ENCODE measurements at places on chromosomes 5 and 9.

GRCh38 chr5:90803876-90804275 lies 245.3 kb downstream of the ADGRV1 start:
- DNase-seq: no peak

DNA sequence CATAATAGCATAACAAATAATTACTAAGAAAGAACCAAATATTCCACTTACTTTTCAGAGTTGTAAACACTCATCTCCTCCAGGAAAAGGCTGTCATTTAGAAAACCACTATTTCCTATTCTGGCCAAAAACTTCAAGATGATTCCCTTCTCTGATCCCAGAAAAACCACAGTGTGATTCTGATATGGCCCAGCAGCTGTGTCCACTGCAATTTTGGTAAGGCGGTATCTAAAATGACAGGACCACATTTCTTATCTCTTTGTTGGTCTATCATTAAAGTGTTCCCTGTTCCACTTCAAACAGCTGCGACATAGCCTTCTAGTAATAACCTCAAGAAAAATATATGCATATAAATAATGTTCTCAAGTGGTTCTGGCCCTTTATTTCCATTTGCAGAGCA lies 96.1 kb downstream of the SEMA6A start:
- no peak for DNase-seq

DNA sequence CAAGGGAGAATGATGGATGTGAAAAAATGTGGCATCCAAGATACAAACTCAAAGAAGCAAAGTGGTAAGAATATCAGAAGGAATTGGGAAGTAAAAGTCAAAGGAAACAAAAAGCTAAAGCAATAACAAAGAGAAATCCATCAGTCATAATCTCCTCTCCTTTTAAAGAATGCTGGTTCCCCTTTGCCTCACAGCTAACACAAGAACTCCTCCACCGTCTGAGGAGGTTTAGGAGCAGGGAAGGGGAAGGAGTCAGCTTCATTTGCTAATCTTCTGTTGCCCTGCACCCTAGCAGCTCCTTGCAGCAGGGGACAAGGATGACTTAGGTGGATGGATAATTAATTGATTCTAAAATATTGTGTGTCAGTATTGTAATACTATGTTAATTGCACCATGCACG lies 16.4 kb downstream of the CD274 start:
- no peak for DNase-seq

DNA sequence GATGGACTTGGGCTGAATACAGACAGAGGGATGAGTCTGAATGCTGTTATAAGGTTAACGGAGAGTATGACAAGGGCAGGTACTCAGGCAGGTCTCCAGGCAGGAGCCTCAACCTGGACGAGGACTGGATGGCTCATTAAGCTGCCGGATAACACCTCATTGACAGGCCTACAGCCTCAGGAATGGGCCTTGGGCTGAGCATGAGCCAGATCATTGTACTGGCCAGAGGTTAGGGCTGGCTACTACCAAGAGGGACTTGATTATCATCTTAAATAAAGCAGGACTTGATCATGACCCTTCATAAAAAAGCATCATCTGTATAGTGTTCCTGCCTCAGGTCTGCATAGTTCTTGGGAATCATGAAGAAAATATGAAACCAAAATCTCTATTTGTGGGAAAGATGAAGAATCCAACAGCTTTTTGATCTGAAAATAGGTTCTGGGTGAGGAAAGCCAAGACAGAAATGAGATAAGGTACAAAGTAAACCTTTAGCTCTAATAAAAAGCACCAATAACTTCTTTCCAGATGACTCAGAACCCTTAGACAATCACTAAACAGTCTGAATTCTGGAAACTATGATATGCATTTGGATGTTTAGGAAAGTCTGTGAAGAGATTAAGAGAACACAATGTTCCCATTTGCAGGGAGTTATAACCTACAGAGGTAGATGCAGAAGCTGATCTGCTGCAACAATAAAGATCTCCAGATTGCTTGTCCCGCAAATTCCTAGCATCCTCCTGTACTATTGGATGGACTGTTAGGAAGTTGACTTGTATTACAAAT lies 343.1 kb downstream of the CTNND2 start:
- DNase-seq: no peak

DNA sequence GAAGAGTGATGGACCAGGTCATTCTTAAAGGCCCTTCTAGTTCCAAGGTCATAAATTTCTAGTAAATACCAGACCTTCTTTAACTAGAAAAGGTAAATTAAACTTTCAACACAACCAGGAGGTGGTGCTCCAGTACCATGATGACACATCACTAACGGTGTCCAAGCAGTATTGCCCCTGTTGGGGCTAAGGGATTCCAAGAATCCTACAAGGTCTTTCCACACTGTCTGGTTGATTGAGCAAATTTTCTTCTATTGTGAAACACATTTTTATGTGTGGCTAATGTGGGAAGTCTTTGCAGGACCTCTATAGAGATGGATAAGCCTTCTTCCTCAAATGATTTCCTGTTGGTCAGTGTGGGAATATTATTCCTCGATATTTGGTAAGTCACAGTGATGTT lies 459.6 kb upstream of the PAPPA start:
- no peak for DNase-seq

DNA sequence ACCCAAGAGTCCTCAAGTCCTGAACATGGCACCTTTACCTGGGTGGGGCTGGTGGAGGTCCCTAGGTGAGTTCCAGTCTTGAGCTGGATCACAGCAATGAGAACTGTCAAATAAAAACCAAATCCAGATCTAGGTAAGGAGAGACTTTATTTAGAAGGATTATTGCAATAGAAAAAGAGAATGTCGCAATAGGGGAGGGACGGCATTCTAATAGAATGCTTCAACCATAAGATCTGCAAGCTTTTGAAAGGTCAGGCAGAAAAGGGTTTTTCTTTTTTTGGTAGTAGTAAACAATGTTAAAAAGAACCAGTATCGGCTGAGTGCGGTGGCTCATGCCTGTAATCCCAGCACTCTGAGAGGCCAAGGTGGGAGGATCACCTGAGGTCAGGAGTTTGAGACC lies 5.2 kb upstream of the GCNT1 start:
- DNase-seq: no peak

DNA sequence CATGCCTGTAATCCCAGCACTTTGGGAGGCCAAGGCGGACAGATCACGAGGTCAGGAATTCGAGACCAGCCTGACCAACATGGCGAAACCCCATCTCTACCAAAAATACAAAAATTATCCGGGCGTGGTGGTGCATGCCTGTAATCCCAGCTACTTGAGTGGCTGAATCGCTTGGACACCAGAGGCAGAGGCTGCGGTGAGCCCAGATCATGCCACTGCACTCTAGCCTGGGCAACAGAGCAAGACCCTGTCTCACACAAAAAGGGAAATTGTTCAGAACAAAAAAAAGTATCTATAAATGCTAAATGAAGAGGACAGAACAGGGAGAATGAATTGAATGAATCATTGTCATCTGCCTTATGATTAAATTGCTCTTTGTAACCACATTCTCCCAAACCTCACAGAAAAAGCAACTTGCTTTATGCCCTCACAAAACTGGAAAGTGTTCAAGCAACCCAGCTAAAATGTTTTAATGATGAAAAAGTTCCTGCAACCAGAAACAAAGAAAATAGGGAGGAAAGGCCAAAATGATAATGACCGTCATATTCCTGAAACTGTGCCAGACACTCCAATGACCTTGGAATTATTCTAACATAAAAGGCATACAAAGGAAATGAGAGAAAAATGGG lies 83.7 kb downstream of the SERINC5 start:
- no peak for DNase-seq

DNA sequence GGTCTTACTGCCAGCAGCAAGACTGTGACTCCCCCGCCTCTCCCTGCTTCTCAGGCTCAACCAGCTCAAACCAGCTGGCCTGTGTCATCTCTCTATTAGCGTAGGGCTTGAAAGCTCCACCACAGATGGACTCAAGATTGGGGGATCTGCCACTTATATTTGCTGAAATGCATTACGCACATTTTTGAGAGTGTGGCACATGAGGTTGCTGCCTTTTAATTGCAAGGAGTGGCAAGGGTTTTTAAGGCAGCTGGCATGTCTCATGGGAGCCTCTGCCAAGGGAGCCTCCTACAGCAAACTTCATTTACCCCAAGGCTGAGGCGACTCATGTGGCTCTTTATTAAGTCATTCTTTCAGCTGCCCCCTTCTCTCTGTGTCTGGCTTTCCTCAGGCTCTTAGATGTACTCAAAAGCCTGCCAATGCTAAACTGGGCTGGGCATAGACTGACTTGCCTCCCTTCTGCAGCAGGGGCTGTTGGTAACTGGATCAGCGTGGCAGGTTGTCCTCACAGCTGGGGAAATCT lies 219.3 kb downstream of the SMARCA2 start:
- DNase-seq: no peak

DNA sequence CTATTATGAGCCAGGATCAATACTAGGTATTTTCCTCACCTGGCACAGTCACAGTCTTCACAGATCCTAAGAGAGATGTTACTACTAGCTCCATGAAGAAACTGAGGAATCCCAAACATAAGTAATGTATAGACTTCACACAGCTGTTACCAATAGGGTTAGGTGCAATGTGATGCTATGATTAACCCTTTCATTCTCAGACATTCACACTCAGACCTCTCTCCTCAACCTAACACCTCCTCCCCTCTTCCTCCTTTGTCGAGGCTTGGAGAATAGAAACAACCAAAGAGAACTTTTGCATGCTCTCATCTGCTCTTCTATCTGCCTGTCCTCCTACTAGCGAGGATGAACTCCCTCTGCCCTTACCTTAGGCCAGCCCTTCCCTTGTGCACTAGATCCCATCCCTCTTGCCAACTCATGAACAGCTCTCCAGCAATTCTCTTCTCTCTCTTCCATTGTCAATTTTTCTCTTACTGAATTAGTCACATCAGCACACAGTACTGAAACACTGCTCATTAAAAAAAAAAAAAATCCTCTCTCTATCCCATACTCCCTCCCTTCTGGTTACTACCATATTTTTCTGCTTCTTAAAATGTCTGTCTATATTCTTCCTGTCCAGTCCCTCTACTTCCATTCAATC lies 47.7 kb downstream of the MAPKAP1 start:
- DNase-seq: no peak

DNA sequence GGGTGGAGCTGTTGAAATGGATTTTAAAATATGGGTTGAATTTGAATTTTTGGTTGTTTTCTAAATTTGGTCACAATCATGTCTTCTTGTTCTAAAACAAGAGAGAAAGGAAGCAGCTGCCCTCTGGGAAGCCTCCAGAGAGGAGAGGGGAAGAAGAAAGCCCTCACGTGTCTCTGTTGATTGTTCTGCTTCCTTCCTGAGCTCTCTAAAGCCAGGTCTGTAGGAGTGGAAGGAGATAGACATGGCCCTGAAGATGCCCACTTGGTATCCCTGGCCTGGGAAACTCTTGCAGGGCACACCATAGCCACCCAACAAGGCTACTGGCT lies 59.6 kb downstream of the GALNT12 start:
- no peak for DNase-seq

- DNase-seq: no peak
These were observed 101.4 kb upstream of the IRX4 start for GRCh38 chr5:1983919-1984695.

DNA sequence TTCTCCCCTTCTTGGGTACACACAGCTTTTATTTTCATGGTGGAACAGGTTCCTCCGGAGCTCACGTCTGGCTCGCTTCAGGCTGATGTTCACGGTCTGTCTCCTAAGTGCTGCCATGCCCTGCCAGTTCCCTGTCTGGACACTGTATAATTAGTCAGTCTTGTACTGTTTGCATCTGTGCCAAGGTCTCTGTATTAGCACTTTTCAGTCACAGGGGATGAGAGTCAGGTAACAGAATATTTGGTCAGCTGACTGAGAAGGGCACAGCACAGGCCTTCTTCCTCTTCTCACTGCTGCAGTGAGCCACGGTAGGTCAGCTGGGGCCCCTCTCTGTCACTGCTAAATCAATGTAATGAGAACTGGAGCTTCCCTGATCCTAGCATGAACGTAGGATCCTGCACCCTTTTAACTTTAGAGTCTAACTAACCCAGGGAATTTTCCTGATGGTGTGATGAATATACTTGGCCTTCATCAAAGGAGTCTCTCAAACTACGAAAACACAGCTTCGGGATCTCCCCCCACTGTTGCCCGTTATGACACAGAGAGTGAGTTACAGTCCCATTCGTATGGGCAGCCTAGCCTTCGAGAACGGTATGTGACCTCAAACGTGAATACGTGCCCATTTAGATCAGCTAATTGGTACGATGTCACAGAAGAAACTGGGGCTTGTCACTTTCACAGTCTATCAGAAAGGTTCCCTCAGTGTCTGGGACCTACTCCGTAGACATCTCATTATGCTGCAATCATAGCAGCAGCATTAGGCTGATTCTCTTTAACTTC lies 354.1 kb upstream of the RFX3 start:
- no peak for DNase-seq

- DNase-seq: no peak
These were observed 839 bp downstream of the MED27 start for GRCh38 chr9:132078699-132079356.

GRCh38 chr9:35960039-35960655 lies 2.2 kb upstream of the OR2S2 start:
- no peak for DNase-seq

DNA sequence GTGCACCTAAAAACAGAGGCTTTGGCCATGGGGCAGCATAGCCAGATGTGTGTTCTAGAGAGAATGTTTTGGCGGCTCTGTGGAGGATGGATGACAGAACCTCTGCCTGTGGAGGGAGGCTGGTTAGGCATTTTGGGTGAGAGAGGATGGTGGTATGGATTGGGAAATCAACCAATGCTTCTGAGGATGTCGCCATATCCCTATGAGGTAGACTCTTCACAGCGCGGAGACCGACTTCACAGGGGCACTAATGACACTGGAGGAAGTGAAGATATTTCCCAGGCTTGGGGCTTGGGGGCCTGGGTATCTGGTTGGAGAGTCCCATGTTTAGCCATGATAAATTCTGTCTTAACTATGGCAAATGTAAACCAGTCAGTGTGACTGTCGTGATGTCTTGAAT lies 140.6 kb upstream of the KLF4 start:
- no peak for DNase-seq

DNA sequence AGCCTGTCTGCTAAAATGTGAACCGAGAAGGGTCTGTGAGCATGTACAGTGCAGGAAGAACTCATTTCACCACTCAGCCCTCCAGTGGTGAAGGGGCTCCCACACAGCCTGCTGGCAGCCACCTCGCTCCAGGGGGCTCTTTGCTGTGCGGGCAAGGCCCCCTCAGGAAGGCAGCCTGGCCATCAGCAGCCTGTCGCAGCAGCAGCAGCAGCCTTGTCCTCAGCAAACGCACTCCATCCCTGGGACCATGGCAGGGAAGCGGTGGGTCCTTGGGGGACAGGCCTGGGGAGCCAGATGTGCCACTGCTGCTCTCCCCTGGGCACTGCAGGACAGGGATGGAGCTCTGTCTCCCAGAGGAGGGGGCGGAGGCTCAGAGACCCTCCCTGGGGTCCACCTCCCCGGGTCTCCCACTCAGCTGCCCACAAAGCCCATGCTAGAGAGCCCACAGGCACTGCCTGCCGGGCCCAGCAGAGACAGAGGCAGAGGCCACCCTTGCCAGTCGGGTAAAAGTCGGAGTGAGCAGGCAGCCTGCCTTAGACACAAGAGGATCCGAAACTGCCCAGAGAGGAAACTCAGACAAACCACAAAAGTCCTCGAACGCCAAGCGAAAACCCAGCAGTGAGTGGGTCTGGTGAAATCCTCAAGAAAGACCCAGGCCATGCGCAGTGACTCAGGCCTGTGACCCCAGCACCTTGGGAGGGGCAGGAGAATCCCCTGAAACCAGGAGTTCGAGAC lies 8.0 kb downstream of the BRD3 start:
- DNase-seq: peak; percentile 13

Measured in D721Med (cell line).